PC-9 (cell line): ENCODE measurements at places on chromosomes 1 and 21.

DNA sequence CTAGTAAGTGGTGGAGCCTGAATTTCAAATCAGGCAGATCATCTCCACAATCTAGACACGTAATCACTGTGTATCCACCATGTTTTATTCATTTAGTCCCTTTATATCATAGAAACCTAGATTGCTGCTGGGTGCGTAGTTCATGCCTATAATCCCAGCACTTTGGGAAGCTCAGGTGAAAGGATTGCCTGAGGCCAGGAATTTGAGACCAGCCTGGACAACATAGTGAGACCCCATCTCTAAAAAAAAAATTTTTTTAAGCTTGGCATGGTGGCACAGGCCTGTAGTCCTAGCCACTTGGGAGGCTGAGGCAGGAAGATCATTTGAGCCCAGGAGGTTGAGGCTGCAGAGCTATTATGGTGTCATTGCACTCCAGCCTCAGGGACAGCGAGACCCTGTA, 10.1 kb downstream of the MED18 start:
- no peak for DNase-seq

GRCh38 chr1:159177272-159177907, 6.0 kb downstream of the CADM3 start:
- peak; percentile 40 for DNase-seq

GRCh38 chr1:202291961-202292712, 49.6 kb downstream of the UBE2T start:
- DNase-seq: peak; percentile 61

DNA sequence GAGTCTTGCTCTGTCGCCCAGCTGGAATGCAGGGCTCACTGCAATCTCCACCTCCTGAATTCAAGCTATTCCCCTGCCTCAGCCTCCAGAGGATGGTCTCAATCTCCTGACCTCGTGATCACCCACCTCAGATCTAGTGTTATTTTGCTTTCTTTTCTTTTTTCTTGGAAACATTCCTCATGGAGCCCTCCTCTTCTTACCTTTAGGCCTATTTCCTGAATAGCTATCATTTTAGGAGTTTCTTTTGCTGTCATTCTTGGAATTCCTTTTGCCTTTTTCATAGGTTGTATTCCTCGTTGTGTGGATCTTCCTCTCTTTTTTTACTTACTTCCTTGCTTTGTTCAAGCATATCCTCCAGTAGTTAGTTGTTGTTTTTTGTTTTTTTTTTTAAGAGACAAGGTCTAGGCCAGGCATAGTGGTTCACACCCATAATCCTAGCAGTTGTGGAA, 173.8 kb downstream of the RASAL2 start:
- DNase-seq: peak; percentile 66

DNA sequence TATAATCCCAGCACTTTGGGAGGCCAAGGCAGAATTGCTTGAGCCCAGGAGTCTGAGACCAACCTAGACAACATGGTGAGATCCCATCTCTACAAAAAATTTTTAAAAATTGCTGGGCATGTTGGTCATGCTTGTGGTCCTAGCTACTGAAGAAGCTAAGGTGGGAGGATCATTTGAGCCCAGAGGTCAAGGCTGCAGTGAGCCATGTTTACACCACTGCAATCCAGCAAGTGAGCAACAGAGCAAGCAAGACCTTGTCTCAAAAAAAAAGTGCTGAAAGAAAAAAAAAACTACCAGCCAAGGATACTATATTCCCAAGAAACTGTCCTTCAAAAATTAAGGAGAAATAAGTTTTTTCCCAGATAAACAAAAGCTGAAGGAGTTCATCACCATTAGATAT, 78.1 kb downstream of the SH3GLB1 start:
- DNase-seq: no peak

- DNase-seq: no peak
Observed at GRCh38 chr1:101075926-101076325, 50.3 kb upstream of the DPH5 start.

DNA sequence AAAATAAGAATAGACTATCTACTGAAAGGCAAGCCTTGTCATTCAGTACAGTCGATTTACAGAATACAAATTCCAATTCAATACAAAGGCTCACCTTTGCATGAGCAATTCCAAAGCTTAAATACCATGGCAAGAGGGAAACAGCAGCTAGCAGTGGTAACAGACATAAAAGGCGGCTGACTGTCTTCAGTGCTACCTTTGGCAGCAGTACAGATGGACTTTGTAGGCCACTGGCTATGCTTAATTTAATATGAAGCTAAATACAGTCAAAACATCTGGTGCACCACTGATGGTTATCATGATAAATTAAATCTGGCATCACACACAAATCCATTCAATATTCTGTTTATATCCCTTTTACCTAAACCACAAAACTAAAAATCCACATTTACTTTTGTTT, 62.4 kb downstream of the RERE start:
- no peak for DNase-seq

GRCh38 chr1:83418558-83418957, 580.4 kb downstream of the TTLL7 start:
- DNase-seq: no peak

GRCh38 chr1:29305943-29306342, 69.6 kb downstream of the PTPRU start:
- no peak for DNase-seq

DNA sequence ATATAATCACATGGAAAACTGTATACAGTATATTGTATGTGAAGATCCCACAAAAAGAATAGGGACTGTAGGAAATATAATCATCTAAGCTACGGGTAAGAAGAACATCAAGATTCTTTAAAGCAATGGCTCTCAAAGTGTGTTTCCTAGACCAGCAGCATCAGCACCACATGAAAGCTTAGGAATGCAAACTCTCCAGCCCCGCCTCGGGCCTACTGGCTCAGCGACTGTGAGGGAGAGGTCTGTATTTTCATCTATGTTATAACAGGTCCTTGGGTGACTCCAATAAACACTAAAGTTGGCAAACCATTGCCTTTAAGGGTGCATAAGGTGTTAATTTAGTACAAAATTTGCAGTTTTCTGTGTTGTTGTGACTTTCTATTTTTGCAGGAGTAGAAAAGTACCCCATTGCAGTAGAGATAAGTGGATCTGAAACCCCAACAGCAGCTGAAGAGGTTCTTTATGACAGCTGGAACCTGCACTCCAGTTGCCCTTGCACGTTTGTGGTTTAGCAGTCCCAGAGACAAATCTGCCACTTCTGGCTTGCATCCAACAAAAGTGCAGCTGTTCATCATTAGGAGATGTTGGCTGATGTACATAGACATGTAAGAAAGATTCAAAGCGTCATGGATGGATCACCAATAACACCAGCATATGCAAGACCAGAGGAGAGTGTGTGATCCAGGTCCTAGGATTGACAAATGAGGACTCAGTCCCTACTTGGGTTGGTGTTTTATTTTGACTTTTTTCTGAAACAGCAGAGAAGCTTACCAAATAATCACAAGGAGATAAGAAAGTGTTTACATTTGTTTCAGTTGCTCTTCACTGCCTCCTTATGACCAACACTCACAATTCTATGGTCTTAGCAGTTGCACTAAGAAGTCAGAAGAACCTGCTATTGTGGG, 15.9 kb upstream of the IFNAR1 start:
- no peak for DNase-seq

DNA sequence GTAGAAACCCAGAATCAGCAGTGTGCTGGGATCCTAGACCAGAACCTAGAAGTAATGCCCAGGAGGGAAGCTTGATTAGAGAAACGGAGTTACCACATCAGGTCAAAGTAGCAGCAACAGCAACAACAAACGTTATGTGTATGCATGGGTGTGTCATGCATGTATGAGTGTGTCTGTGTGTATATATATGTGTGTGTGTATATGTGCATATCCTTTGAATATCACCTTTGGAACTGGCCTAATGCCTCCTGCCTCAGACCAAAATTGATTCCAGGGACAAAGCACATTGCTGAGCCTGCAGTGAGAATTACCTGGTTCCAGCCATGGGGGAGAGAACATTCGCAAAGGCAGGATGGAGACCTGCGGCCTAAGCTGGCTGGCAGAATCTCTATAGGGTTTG, 55.9 kb downstream of the MAP10 start:
- no peak for DNase-seq

- no peak for DNase-seq
Observed at GRCh38 chr1:190578017-190578416, 100.4 kb upstream of the BRINP3 start.

DNA sequence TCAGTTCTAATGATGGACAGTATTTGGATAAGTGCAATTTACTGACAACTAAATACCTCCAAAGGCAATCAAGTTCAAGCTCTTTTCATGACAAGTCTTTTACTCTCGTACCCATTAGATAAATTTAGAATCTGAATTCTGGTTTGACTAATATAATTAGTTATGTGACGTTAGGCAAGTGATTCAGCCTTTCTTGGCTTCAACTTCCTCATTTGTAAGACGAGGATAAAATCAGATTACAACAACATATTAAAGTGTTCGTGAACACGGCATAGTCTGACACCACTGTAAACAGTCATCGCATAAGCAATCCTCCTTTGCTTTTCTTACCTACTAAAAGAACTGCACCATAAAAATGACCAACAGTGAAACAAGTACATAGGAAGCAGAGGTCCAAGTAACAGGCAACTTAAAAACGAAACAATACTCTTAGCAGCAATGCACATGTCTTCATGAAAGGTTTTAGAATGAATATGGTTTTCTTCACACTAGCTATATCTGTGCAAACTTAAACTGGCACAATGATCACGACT, 25.7 kb downstream of the COA6 start:
- no peak for DNase-seq

GRCh38 chr1:157968946-157969345, 24.5 kb upstream of the KIRREL1 start:
- no peak for DNase-seq

DNA sequence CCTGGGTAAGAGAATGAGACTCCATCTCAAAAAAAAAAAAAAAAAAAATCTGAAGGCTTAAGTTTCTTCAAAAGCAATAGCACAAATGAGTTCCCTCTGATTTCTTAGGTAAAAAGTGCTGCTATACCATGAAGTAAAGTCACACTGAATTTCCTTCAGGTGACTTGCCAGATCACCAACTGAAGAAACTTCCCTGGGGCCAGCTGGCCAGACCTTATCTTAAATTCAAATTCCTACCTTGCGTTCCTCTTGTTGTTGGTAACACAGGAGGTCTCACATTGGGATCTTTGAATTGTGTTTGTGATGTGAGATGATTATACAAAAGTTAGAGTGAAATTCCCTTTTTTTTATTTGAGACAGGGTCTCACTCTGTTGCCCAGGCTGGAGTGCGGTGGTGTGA, 11.8 kb downstream of the INAVA start:
- no peak for DNase-seq

GRCh38 chr1:14800500-14801076, 202.1 kb downstream of the KAZN start:
- DNase-seq: no peak

- DNase-seq: no peak
Observed at GRCh38 chr1:43059640-43060574, 101.2 kb upstream of the SLC2A1 start.

GRCh38 chr1:1901641-1902294, 10.9 kb upstream of the GNB1 start:
- DNase-seq: no peak

- DNase-seq: no peak
Observed at GRCh38 chr1:175222296-175222938, 29.8 kb upstream of the KIAA0040 start.

GRCh38 chr1:143611159-143611558, 360.6 kb downstream of the FAM72C start:
- no peak for DNase-seq

- DNase-seq: no peak
Observed at GRCh38 chr1:117433943-117434342, 66.7 kb downstream of the MAN1A2 start.

DNA sequence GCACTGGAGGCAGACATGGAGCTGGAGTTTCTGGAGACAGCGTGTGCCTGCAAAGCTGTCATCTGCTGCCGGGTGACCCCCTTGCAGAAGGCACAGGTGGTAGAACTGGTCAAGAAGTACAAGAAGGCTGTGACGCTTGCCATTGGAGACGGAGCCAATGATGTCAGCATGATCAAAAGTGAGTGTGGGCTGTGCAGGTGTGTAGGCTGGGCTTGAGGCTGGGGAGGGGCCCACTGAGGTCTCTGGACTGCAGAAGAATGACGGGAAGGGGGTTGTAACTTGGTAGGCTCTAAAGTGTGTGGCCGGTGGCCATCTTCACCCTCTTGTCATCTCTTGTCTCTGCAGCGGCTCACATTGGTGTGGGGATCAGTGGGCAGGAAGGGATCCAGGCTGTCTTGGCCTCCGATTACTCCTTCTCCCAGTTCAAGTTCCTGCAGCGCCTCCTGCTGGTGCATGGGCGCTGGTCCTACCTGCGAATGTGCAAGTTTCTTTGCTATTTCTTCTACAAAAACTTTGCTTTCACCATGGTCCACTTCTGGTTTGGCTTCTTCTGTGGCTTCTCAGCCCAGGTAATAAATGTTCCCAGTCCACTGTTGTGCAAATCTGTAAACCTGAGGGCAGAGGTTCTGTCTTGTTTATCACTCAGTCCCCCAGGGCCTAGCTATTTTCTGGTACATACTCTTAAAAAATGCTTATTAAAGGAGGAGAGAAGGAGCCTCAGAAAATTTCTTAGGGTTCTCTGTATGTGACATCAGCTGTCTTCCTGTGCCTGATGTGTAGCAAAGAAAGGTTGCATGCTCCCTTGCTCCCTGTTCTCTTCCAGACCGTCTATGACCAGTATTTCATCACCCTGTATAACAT, 19.9 kb downstream of the ATP8B2 start:
- DNase-seq: no peak

DNA sequence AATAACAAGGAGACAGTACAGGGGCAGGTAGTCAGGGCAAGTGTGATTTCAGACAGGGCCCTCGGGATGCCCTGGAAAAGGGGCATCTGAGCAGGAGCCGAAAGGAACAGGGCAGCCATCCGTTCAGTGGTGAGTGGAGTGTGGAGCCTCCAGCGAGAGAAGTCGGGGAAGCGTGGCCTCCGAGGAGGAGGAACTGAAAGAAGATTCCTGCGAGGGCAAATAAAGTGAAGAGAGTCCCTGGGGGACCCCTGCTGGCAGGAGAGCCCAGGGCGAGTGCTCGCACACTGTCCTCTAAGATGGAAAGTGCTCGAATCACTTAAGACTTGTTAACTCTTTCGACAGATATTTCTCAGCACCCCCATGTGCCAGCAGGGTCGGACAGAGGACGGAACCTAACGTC, 3.5 kb upstream of the UTS2 start:
- DNase-seq: no peak

DNA sequence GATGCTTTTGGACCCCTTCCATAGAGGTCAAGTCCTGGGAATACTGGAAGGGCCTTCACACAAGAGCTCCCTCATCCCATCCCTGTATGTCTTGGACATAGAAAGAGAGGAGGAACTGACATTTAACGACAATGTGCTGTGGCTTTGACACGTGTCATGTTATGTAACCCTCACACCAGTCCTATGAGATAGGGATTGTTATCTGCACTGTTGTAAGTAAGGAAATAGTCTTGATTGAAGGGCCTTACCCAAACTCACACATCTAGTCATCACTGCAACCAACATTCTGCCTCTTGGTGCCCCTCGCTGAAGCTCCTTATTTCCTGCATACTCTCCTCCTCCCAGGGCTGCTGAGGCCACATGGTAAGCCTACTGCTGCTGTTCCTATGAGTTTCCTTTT, 63.7 kb upstream of the ANGPTL1 start:
- DNase-seq: no peak

GRCh38 chr1:198939286-198939685, 300.4 kb downstream of the PTPRC start:
- DNase-seq: no peak

GRCh38 chr1:218027152-218027551, 257.9 kb upstream of the RRP15 start:
- DNase-seq: no peak
